ENCODE measurements at places on chromosomes 2 and 18. TPM values are rescaled to one million over a fixed set of nuclear protein-coding genes. Genes with fewer than 3 reads are reported as not detected.

Gene NT5DC4
- not detected for total RNA-seq

Gene CFAP221
- total RNA-seq: 15.8 TPM

Gene DSC1
- total RNA-seq: 0.47 TPM

Gene RAB6C
- 0.23 TPM for total RNA-seq

Gene TMEFF2
- 7.0 TPM for total RNA-seq

Data from metanephros (tissue), 2 donors.